Thoracic aorta (tissue), 2 donors: ENCODE measurements at places on chromosomes 11 and 22. TPM values are rescaled to one million over a fixed set of nuclear protein-coding genes. Genes with fewer than 3 reads are reported as not detected.

GRCh38 chr22:44497218-44497904, 672 bp downstream of the RTL6 start:
- no peak for DNase-seq

GRCh38 chr11:68757711-68758110, 6.4 kb upstream of the TESMIN start:
- no peak for DNase-seq

- DNase-seq: no peak
Observed at GRCh38 chr22:30116362-30117117, 36.3 kb downstream of the HORMAD2 start.

GRCh38 chr11:86341382-86341781, 33.3 kb upstream of the CCDC81 start:
- no peak for DNase-seq

DNA sequence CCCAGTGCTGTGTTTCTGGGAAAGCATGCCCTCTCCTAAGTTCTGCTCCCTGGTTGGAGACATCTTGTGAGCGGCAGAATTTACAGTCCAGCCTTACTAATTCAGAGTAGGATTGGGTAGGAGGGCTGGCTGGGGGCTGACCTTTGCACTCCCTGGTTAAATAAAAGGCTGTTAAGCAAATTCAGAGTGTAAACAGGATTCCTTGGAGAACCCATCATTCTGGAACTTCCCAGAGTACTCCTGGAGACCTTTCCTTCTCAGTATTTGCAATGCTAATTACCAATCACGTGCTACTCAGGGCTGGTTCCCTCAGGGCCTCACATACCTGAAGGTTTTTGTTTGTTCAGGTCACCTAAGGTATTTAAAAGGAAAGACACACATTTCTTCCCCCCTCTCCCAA, 340.2 kb downstream of the TBC1D22A start:
- DNase-seq: no peak

GRCh38 chr11:126212089-126212660, 593 bp downstream of the FAM118B start:
- DNase-seq: no peak

DNA sequence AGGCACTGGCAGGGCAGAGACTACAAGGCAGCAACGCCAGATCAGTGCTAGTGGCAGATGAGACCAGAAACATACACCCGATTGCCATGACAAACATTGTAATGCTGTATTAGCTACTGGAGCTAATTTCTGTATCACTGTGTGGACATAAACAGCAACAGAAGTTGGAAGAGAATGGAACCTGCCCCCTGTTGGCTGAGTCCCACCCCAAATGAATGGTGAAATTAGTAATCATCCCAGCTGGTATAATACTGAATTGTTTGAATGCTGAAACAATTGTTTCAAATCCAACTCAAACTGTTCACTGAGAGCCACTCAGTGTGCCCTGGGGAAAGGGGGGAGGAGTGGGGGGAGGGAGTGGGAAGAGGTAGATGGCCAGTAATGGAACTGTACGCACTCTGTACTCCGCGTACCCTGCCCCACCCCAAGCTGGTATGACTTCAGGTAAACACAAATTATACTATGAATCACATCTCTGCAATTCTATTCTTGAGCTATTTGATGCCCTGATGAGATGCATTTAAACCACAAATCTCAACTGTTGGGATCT, 11.2 kb upstream of the BIRC3 start:
- no peak for DNase-seq

GRCh38 chr11:21385669-21386440, 716.5 kb downstream of the NELL1 start:
- no peak for DNase-seq

DNA sequence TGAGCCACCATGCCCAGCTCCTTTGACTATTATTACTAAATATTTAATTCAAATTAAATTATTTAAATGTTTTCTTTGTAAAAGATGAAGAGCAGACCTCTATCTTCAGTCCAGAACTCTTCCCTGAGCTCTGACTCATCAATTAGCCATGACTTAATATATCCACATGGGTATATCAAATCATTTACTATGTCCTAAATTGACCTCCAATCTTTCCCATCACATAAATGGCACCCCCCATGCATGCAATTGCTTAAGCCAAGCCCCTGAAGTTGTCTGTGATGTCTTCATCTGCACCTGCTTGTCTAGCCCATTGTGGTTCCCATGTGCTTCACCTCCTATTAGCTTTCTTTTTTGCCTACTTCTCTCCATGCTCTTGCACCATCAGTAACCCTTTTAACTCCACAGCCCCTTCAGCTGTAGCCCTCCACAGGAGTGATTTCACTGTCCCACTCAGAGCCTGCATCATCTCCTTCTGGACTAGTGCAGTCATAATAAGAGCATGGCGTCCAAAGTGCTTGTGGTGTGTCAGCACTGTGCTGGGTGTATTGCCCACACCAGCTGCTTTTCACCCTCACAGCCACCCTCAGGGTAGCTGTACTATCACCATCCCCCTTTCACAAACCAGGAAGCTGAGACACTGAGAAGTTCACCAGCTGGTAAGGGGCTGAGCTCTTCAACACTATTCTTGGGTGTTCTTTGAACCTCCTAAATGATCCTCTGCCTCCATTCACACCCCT, 11.8 kb upstream of the THY1 start:
- DNase-seq: no peak

GRCh38 chr11:30879322-30880005, 293.3 kb upstream of the MPPED2 start:
- DNase-seq: no peak

GRCh38 chr22:50569896-50570535, 7.3 kb upstream of the SYCE3 start:
- DNase-seq: no peak

The ANKK1 gene
- 0.49 TPM for total RNA-seq

The BCO2 gene
- 26.6 TPM for total RNA-seq

The MMP27 gene
- not detected for total RNA-seq

The GGTLC3 gene
- total RNA-seq: not detected

The NLRP6 gene
- 5.6 TPM for total RNA-seq
